ENCODE measurements at places on chromosomes 12 and 14. TPM values are rescaled to one million over a fixed set of nuclear protein-coding genes. Genes with fewer than 3 reads are reported as not detected.
A peak's percentile ranks its signal among the peaks of the same experiment; 100 is the strongest.

DNA sequence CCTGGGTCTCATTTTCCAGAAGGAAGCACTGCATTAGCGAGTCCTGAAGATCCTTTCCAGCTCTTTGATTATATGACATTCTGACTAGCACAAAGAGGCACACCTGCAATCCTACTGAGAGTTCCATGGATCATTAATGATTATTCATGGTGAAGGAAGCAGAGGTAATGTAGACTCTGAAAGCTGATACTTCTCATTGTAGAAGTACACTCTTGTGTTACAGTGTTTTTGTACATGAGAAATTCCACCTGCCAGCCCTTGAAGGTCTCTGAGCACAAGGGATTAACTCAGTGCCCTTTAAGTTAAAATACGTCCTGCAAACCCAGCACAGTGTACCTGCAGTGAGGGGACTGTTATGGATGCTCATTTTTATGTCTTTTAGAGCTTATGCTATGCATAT, 558.8 kb upstream of the FBXO33 start:
- DNase-seq = no peak

- DNase-seq = no peak
Observed at GRCh38 chr12:56839915-56840325, 76.8 kb downstream of the HSD17B6 start.

- DNase-seq = no peak
Observed at GRCh38 chr14:90539496-90539775, 142.6 kb downstream of the CALM1 start.

DNA sequence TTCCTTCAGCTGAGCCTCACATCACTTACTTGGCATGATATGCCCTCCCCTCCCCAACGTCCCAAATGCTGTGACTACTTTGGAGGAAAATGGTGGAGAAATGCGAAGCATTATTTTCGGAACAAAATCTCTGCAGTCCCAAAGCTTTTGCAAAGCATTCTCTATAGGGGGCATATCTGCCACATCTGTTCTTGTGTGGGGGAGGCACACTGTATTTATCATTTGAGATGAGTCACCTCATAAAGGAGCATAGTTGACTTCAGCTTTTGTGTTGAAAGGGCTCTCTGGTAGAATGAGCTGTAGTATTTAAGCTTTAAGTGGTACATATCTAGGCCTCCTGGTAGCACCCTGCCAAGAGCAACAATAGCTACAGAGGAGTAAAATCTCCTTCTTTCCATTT, 447.5 kb downstream of the ADAMTS20 start:
- DNase-seq = no peak

DNA sequence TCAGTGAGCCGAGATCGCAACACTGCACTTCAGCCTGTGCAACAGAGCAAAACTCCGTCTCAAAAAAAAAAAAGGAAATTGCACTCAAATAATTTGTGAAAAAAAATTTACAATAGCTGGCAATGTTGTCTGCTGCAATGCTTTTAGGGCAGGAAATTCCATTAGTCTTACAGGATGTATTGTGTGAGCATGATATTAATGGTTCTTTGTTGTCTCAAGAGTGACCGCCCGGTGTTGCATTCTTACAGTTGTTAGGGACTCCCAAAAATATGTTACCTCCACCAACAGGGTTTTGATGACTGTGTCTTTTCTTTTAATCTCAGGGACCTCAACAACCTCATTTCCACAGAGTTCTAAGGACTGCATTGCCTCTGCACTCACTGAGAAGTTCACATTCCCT, 44.8 kb downstream of the PZP start:
- no peak for DNase-seq

DNA sequence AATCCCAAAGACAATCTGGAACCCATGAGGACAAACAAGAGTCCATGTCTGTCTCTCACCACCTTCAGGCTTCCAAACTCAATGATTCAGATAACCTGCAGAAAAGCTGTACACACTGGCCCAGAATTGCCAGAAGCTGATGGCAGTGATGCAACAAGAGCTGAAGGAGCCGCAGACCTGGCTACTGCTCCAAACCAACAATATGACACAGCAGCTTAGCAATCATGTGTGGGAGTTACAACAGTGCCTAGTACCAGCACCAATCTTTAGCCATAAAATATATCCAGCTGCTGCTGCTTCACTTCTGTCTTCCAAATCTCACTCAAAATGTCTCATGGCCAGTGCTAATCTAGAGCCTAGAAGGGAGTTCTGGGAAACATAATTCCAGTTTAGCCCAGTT, 22.0 kb downstream of the RPS6KA5 start:
- no peak for DNase-seq

DNA sequence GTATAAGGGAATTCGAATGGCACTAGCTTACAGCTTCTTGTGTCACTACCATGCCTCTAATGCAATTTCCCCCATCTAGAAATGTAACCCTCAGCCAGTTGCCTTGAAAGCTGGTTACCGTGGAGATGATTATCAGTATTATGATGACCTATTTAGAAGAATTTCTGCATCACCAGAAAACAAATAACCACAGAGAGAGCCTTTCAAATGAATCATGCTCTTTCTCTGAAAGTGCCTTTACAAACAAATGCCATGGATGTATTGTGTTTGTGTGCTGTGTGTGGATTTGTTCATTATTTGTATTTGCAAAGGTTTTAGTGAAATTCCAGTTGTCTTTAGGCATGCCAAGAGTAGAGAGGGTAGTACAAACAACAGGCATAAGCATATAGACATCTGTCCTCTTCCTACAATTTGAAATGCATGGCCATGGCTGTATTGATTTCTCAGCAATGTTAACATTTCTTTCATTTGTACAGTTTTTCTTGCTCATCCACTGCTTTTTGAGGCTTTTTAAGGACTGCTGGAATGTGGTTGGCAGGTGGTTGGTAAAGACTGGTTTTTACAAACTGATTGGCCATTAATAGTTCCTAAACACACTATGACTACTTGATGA, 266.5 kb downstream of the PAWR start:
- no peak for DNase-seq

GRCh38 chr12:38889297-38889815, 16.0 kb downstream of the CPNE8 start:
- no peak for DNase-seq

DNA sequence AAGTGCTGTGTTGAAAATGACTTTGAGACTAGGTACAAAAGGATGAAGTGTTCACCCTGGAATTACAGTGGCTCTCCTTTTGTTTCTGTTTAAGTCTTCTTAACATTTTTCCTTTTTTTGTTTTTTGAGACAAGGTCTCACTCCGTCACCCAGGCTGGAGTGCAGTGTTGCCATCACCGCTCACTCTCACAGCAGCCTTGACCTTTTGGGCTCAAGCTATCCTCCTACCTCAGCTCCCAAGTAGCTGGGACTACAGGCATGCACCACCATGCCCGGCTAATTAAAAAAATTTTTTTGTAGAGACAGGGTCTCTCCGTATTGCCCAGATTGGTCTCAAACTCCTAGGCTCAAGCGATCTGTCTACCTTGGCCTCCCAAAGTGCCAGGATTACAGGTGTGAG, 20.1 kb downstream of the ERC1 start:
- DNase-seq = no peak

DNA sequence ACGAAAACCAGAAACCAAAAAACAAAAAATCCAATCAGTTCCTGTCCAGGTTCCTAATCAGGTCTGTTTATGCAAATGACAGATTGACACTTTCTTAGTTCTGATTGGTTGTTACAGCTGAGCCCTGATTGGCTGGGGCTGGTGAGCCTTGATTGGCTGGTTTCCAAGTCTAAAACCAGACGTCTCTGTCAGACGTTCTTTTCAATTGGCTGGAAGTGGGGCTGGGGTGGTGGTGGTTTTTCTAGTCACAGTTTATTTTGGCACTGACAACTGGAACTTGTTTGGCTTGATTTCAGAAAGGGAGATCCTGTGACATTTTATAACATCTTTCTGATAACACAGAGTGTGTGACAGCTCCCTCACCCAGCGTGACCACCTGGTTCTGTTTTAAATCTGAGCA, 36.1 kb upstream of the PRICKLE1 start:
- DNase-seq = no peak

DNA sequence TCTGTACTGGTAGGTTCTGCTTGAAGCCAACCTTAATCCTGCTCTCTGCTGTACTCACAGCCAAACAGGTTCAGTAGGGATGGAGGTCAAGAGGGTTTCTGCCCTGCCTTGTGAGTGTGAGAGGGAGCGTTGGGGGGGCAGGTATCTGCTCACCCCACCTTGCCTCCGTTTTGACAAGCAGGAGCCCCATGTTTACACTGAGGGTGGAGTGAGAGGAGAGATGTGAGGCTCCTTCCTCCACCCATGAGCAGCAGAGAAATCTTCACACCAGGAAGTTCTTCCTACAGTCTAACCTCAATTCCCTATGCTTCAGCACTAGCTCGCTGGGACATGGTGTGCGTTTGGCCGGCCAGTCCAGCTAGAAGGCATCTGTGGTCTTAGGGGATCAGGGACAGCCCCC, 4.2 kb downstream of the KRT80 start:
- DNase-seq = no peak

DNA sequence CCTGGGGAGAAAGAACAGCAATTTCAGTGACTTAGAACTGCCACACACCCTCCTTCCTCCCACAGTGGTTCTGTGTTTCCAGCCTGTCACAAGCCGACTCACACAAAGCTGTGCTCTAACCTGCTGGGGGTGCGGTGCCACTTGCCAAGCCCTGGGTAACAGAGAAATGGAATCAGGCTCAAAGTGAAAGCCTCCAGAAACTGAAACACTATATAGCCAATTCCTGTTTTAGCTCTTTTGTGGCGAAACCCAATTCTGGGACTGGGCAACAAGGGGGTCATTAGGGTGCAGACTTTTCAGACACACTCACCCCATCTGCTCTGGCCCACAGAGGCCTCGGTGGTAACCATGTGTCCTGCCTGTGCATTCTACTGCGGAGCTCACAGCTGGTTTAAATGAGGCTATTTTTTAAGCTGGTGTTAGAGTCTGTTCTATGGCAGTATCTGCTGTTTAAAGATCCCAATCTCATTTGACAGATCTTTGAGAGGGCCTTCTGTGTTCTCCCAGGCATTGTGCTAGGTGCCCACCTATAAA, 15.2 kb upstream of the ACTR6 start:
- peak; percentile 32 for DNase-seq

DNA sequence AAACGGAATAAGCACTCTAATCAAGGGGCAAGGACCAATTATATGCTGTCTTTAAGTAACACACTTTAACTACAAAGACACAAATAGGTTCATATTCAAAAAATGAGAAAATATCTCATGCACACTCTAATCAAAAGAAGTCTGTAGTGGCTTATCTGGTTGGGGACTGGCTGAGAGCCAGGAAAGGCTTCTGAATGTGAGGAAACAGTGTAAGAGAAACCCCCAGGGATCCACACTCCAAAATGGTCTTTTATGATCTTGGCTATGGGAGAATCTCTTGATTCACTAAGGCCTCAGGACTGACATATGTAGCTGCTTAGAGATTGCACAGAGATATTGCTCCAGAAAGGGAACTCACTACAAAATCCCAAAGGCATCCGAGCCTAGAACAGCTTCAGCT, 10.3 kb downstream of the CTSG start:
- no peak for DNase-seq

DNA sequence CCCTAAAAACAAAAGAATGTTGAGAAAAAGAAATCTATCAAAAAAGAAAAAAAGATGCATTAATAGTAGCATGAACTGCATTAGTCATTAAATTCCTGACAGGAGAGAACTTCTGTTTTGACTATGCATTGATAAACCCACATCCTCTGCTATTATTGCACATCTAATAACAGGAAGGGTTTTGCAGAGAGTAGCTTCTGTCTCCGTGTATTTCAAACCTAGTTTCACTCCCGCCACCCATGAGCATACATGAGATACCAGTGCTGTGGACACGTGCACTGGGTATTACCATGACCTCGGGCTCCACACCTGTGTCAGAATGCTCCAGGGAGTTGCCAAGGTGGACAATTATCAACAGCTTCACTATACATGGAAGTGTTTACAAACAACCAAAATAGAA, 449.1 kb upstream of the SOX5 start:
- no peak for DNase-seq

DNA sequence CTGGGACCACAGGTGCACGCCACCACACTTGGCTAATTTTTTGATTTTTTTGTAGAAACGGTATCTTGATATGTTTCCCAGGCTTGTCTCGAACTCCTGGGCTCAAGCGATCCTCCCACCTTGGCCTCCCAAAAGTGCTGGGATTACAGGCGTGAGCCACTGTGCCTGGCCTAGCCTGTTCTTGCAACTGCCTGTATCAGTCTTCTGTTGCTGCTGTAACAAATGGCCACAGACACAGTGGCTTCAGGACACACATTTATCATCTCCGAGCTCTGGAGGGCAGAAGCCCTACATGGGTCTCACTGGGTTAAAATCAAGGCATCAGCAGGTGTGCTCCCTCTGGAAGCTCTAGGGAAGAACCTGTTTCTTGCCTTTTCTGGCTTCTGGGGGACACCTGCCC, 79.9 kb upstream of the NCOR2 start:
- no peak for DNase-seq

DNA sequence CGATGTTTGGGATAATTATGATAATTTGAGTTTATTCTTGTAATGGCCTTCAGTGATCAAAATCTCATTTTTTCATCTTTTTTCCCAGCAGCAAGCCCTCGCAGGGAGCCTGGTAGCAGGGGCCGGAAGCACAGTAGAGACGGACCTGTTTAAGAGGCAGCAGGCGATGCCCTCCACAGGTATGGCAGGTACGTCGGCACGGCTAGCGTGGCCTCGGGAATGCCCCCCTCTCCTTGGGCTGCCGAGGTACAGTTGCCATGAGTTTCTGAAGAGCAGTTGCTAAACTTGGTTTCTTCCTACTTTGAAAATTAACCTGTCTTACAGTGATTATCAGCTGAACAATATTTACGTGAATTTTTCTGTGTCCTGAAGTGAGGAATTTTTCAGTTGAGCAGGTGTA, 29.9 kb downstream of the EP400 start:
- DNase-seq = no peak

DNA sequence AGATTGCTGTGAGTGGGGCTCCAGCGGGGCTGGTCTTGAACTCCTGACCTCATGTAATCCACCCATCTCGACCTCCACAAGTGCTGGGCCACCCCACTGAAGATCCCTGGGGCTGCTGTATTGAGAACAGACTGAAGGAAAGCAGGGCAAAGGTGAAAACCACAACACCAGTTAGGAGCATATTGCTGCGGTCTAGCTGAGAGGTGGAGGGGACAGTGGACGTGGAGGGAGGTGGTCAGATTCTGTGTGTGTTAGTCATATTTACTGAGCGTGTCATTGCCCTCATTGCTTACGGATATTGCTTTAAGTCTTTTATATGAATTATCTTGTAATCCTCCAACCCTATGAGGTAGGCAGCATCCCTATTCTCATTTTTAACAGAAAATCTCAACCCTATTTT, 69.0 kb upstream of the OVCH1 start:
- no peak for DNase-seq

- DNase-seq = no peak
Observed at GRCh38 chr14:76465664-76466063, 89.7 kb downstream of the ESRRB start.

- DNase-seq = no peak
Observed at GRCh38 chr12:65308601-65309071, 30.2 kb downstream of the MSRB3 start.

Gene NELL2
- 252 TPM for polyA plus RNA-seq

Gene SRGAP1
- polyA plus RNA-seq = 0.07 TPM

Gene MGP
- not detected for polyA plus RNA-seq

Gene CCDC177
- polyA plus RNA-seq = not detected

Gene TAS2R10
- not detected for polyA plus RNA-seq

Gene DCN
- not detected for polyA plus RNA-seq

Gene MYBPC1
- not detected for polyA plus RNA-seq

Gene CATSPERB
- polyA plus RNA-seq = 0.64 TPM

All from naive thymus-derived CD4-positive, alpha-beta T cell (primary cell).